ENCODE measurements at places on chromosomes 1 and 21. TPM values are rescaled to one million over a fixed set of nuclear protein-coding genes. Genes with fewer than 3 reads are reported as not detected.

GRCh38 chr1:30315185-30315960, 408.0 kb downstream of the MATN1 start:
- no peaks in the 10 kb centered on the region for H3K36me3 ChIP-seq
- H3K4me1 ChIP-seq: no peaks in the 10 kb centered on the region
- peak; percentile 23 for DNase-seq
- H3K27ac ChIP-seq: no peak overlapping the region
- no peak overlapping the region for H3K4me3 ChIP-seq

DNA sequence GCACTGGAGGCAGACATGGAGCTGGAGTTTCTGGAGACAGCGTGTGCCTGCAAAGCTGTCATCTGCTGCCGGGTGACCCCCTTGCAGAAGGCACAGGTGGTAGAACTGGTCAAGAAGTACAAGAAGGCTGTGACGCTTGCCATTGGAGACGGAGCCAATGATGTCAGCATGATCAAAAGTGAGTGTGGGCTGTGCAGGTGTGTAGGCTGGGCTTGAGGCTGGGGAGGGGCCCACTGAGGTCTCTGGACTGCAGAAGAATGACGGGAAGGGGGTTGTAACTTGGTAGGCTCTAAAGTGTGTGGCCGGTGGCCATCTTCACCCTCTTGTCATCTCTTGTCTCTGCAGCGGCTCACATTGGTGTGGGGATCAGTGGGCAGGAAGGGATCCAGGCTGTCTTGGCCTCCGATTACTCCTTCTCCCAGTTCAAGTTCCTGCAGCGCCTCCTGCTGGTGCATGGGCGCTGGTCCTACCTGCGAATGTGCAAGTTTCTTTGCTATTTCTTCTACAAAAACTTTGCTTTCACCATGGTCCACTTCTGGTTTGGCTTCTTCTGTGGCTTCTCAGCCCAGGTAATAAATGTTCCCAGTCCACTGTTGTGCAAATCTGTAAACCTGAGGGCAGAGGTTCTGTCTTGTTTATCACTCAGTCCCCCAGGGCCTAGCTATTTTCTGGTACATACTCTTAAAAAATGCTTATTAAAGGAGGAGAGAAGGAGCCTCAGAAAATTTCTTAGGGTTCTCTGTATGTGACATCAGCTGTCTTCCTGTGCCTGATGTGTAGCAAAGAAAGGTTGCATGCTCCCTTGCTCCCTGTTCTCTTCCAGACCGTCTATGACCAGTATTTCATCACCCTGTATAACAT, 19.9 kb downstream of the ATP8B2 start:
- H3K36me3 ChIP-seq: peaks cover 80% of the 10 kb centered on the region
- no peaks in the 10 kb centered on the region for H3K27me3 ChIP-seq
- H3K4me1 ChIP-seq: peaks cover 76% of the 10 kb centered on the region
- H3K4me3 ChIP-seq: no peak overlapping the region
- peak overlapping the region; percentile 78 for H3K27ac ChIP-seq

COL24A1 gene
- total RNA-seq: not detected

- H3K27ac ChIP-seq: no peak overlapping the region
- H3K4me3 ChIP-seq: no peak overlapping the region
- H3K4me1 ChIP-seq: no peaks in the 10 kb centered on the region
- no peak for DNase-seq
These were observed 49.1 kb downstream of the TRABD2B start for GRCh38 chr1:47948126-47948525.

NTMT2 gene
- total RNA-seq: not detected

DNA sequence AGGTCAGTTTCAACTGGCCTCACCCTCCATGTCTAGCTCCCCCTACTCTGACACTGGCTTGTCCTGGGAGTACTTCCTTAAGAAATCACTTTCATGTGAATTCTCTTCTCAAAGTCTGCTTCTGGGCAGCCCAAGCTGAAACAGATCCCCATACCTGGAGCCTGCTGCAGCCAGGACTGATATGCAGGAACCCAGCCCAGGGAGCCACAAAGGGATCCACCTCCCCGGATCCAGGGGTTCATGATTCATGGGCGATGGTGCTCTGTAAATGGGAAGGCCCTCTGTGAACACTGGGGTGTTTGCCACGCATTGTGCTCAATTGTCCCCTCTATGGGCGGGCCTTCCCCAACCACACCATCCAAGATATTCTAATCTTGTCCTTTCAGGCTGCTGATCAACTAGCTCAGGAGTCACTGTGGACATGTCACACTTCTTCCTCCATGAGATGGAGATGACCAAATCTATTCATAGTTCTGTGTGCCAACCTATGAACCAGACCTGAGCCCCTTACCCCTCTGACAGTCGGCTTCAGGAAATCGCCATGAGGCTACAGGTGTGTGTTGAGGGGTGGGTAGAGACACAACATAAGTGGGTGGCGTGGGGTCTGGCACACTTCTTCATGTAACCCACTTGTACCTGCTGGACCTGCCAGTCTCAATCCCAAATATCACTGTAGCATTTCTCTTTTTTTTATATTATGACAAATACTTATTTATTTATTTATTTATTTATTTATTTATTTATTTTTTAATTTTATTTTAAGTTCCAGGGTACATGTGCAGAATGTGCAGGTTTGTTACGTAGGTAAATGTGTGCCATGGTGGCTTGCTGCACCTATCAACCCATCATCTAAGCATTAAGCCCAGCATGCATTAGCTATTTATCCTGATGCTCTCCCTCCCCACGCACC, 41.8 kb downstream of the RUNX3 start:
- H3K36me3 ChIP-seq: peaks cover 12% of the 10 kb centered on the region
- H3K4me3 ChIP-seq: no peak overlapping the region
- H3K27me3 ChIP-seq: peaks cover 7% of the 10 kb centered on the region
- DNase-seq: no peak
- H3K4me1 ChIP-seq: no peaks in the 10 kb centered on the region
